ENCODE measurements at places on chromosomes 12 and 14. TPM values are rescaled to one million over a fixed set of nuclear protein-coding genes. Genes with fewer than 3 reads are reported as not detected.
A peak's percentile ranks its signal among the peaks of the same experiment; 100 is the strongest.

DNA sequence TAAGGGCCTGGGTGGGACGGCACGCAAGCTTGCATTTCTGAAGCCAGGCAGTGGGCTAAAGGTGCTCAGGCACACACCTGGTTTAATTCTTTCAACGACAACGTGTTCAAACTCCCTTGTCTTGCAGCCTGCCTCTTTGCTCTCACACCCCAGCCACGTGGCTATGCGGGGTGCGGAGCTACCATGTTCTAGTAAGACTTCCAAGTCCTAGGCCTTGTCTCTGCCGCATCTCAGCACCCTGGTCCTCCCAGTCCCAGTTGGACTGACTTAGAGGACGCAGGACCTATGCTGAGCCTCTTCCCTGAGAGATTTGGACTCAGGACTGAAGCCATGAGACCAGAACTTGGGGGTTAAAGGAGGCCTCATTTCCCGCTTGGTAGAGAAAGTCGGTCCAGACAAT lies 62.2 kb downstream of the CLMN start:
- no peak for DNase-seq

The AKAP5 gene
- polyA plus RNA-seq = 0.36 TPM

DNA sequence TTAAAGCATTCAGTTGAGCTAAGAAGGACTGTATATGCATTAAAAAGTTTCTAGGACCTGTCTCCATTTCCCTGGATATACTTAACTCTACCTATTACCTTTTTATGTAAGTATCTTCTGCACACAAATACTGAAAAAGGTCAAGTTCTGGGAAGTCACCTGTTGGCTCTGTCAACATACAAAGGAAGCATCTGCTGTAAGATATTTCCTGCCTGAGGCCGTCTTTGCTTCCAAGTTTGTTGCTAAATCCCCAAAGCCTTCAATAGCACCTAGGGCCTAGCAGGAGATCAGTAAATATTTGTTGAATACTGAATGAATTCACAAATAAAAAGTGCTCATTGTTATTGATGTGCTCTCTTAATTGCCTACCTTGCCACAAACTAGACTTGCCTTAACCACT lies 188.4 kb downstream of the DUSP6 start:
- DNase-seq = no peak

The LHX5 gene
- 4.6 TPM for polyA plus RNA-seq

The POTEG gene
- polyA plus RNA-seq = not detected

DNA sequence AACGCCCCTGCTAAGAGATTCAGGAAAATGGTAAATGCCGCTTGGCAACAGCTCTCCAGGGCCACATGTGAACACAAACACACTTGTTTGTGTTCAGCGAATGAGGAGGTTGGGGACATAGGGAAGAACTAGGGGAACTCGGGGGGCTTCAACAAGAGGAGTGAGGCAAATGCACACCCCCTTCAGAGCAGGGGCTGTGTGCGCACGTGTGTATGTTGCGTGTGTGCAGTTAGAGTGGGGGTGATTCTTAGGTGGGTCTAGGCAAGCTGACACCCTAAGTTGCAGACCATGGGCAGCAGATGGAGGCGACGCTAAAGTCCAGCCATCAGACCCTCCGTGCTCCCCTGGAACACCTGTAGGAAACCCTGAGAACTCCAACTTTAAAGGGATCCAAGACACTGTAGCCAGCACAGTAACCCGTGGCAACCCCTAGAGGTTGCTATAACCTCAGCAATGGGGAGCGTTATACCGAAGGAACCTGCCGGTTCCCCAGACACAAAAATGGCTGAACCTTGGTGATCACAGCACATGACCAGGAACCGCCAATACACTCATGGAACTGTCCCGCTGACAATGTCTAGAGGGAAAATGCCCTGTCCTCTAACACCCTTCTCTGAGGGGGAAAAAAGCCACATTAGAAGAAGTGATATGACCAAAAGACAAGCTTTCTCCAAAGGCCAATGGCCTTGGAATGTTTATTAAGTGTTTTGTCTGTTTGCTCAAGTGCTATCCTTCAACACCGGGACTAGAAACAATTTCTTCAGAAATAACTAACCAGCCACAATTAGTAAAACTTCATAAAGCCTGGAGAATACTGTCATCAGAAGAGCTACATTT lies 86.5 kb upstream of the CEP83 start:
- DNase-seq = peak; percentile 47

DNA sequence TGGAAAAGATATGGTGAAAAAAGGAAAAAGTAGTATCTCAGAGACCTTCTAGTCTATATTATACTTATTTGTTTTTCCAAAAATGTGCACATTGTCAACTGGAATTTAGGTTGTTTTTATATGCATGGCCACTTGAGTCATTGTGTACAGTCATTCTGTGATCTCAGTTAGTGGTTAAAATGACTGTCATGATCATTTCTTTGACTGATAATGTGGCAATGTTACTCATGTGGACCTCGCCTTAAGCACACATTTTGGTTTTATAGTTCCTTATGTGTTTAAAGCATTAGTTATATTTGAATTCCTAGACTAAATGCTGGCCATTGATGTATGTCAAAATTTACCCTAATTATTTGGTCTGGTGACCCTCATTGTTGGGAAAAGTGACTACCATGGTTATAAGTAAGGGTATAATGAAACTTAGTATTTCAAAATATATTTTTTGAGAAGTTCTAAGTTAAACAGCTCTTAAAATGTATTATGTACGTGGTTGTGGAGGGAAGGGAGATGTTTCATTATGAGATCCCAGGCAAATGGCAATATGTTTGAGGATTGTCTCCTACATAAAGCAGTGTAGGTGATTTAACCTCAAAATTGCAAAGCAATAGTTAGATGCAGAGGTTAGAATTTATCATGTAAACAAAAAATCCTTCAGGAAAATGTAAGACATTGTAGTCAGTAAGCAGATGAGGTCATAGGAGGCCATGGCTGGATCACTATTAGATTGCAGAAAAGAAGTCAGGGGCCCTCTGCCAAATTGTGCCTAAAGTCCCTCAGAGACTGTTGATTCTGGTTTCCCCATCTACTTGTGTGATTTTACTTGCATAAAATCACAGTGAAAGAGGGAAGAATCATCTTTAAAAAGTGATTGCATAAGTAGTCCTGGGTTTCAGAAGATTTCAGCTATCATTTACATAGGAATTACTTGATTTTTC lies 17.5 kb downstream of the PNMA1 start:
- no peak for DNase-seq

DNA sequence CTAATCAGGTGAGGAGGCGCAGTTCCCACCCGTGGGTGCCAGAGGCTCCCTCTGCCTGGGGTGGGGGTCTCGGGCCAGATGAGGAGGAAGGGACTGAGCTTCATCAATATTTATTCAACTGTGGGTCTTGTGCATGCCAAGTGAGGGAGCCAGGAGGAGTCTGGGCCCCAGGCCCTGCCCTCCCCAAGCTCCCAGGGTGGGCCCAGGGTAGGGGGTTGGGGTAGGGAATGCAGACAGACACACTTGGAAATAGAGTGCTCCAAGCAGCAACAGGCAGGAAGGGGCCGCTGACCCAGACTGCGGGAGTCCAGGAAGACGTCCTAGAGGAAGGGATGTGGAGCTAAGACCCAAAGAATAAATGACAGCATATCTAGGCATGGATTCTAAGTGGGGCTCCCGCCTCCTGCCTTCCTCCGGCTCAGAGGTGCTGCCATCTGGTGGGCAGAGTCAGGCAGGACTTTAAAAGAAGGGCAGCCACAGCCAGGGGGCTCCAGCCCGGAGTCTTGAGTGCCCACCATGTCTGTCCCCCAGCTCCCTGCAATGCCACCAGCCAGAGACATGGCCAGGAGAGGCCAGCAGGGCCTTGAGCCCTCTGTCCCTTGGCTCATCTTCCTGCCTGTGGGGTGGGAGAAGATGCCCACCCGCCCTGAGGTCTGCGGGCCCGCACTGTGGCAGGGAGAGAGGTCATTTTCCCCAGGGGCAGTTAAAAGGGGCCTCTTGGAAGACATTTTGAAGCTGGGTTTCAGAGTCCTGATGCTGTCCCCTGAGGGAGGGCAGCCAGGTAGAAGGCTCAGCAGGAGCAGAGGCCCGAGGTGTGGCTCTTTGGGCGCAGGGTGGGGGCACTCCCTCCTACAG lies 70.1 kb downstream of the PHETA1 start:
- DNase-seq = peak; percentile 41

DNA sequence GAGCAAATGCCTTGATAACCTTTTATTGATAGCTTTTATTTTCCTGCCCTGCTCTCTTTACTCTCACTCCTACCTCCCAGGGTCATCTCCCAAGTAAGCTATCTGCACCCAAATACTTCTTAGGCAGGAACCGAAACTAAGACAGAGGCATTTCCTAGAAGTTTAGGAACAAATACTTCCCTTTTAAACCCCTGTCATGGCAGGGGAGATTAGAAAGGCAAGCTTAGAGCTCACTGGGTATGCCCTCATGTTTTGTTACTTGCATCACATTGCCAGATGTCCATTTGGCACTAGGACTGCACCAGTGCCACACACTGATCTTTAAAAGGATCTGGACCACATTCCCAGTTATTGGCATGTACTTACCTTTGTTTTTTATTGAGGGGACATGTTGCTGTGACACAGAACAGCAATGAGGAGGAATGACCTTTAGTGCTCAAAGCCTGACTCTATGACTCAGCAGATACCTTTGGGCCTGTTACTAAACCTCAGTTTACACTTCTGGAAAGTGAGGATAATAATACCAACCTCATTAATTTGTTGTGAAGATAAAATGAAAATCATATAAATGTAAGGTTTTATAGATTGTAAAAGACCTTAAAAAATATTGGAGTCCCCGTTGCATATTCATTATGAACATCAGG lies 40.9 kb upstream of the MBIP start:
- DNase-seq = no peak

DNA sequence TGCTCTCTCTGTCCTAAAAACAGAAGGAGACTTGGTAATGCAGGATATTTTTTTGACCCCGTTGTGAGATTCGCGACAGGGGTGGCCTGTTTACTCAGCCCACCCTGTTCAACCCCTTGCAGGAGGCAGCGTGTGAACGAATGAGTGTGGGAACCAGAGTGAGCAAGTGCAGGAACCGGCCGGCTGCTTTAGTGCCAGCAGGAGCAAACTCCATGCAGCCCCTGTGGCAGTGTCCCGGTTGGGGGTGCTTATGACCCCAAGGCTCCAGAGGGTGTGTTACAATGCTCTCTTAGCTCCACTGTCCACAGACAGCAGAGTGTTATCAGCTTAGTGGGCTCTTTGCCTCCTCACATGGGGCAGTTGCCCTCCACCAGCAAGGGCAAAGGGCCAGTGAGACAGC lies 225.2 kb downstream of the ETNK1 start:
- DNase-seq = no peak

DNA sequence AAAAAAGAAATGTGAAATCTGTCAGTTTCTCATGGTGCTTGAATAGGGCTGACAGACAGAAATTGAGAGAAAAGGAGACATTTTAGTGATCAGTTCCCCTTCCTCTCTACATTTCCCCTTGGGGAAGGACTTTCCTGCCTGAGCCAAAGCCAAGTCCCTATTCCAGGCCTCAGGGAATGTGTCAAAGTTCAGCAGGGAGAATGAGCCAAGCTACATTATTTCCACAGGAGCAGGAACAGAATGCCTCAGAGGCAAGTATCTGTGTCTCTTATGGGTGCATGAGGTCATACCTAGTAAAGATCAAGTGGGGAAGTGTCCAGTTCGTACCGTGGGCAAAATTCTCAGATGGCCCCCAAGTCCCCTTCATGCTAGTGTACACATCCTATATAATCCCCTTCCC lies 68.6 kb downstream of the IQSEC3 start:
- DNase-seq = no peak

DNA sequence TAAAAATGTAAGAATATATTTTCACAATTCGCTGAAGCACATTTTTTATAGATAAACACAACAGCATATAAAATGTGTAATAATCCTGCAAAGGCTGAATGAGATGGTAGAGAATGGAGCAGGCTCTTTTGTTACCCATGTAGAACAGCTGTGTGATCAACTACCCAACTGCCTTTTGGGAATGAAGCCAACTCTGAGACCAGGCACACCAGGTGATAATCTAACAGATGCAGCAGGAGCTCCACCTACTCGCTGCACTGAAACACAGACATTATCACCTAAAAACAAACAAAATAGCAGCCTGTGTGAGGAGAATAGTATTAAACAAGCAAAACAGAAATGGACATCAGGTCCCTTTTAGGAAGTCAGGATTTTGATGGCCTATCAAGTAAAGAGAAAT lies 183.3 kb downstream of the CCDC59 start:
- no peak for DNase-seq

GRCh38 chr14:38209572-38210557 lies 2.2 kb downstream of the SSTR1 start:
- DNase-seq = no peak

- DNase-seq = no peak
These were observed 63.8 kb downstream of the RIN3 start for GRCh38 chr14:92577321-92577742.

The SAMD4A gene
- 3.8 TPM for polyA plus RNA-seq

DNA sequence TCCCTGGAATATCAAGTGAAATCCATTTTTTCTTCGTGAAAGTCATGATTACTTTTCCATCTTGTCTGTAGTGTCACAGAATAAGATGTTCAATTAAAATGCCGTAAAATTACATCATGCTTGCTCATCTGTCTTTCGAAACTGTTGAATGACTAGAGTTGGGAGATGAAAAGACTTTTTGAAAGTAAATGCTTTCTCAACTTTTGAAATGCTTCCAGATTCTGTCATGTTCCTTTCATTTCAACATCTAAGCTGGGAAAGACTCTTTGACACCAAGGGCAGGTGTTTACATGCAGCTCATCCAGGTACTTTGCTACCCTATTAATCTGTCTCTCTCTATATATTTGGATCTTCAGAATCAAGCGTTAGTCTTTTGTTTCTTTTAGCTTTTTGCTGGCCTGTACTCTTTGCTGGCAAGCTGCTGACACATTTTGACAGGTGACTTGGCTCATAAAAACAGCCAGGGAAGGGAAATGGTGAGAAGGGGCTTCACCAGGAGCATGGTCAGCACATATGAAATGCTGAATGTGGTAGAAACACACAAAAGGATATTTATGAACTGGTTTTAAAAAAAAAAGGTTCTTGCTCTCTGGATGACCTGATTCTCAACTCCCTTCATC lies 77.0 kb upstream of the METAP2 start:
- no peak for DNase-seq

- peak; percentile 66 for DNase-seq
These were observed 141.8 kb downstream of the VRK1 start for GRCh38 chr14:96938946-96939345.

- no peak for DNase-seq
These were observed 20.0 kb upstream of the APOF start for GRCh38 chr12:56382611-56383010.

The GPR68 gene
- polyA plus RNA-seq = 1.1 TPM

The SLC4A8 gene
- 8.6 TPM for polyA plus RNA-seq

The NUP37 gene
- 24.1 TPM for polyA plus RNA-seq

The PDZRN4 gene
- not detected for polyA plus RNA-seq

GRCh38 chr12:2844786-2845185 lies 10.0 kb upstream of the NRIP2 start:
- DNase-seq = no peak

- no peak for DNase-seq
These were observed 3.1 kb downstream of the MAP3K12 start for GRCh38 chr12:53495903-53496751.

- no peak for DNase-seq
These were observed 221.7 kb downstream of the ZFP36L1 start for GRCh38 chr14:68571114-68571591.

Measured in H1 (cell line).